ENCODE measurements at places on chromosomes 3 and 15. TPM values are rescaled to one million over a fixed set of nuclear protein-coding genes. Genes with fewer than 3 reads are reported as not detected.

- H3K36me3 ChIP-seq: no peaks in the 10 kb centered on the region
Observed at GRCh38 chr15:57213862-57214261, 162.4 kb upstream of the CGNL1 start.

GRCh38 chr3:168981396-168981795 is 682.1 kb downstream of the MECOM start:
- no peaks in the 10 kb centered on the region for H3K4me1 ChIP-seq
- no peak overlapping the region for H3K27ac ChIP-seq
- H3K36me3 ChIP-seq: no peaks in the 10 kb centered on the region
- DNase-seq: no peak
- H3K27me3 ChIP-seq: no peaks in the 10 kb centered on the region
- H3K4me3 ChIP-seq: no peak overlapping the region

Gene CCNB2
- total RNA-seq: 65.9 TPM

Gene GP5
- 1.9 TPM for total RNA-seq

DNA sequence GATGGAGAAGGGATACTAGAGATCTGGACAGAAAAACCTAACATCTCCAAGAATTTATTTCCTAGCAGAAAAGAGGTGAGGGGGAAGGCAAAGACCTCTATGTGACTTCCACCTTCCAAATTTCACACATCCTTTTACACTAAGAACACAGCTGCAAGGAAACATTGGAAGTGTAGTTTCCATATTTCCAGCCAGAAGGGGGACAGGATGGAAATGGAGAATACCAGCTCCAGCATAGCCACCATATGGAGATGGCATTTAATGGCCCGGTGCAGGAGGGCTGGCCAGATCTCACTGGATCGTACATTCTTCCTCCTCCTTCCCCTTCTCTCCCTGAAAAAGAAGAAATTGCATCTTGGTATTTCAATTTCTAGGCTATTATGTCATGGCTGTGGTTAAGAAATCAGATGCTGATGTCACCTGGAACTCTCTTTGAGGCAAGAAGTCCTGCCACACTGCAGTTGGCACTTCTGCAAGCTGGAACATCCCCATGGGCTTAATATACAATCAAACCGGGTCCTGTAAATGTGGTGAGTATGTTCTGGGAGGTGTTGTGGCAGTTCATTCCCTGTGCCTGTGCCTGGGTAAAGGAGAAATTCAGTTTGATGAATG is 36.9 kb upstream of the TF start:
- no peak overlapping the region for H3K27ac ChIP-seq
- no peak for DNase-seq
- no peaks in the 10 kb centered on the region for H3K36me3 ChIP-seq
- peaks cover 37% of the 10 kb centered on the region for H3K27me3 ChIP-seq
- no peak overlapping the region for H3K4me3 ChIP-seq

DNA sequence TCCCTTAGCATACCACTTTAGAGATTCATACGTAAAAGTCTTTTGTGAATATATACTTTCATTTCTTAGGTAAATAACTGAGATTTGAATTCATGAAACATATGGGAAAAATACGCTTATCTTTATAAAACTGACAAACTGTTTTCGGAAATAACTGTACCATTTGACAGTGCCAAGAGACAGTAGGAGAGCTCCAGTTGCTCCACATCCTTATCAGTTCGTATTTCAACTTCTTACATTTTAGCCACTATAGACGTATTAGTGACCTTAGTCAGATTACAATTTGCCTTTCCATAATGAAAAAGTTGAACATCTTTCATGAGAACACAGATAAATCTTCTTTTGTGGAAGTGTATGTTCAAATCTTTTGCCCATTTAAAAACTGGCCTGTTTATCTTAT is 133.5 kb downstream of the NR2E3 start:
- no peak for DNase-seq
- H3K27me3 ChIP-seq: no peaks in the 10 kb centered on the region
- no peak overlapping the region for H3K27ac ChIP-seq
- no peak overlapping the region for H3K4me3 ChIP-seq
- no peaks in the 10 kb centered on the region for H3K4me1 ChIP-seq

Gene ADAMTSL3
- total RNA-seq: not detected

DNA sequence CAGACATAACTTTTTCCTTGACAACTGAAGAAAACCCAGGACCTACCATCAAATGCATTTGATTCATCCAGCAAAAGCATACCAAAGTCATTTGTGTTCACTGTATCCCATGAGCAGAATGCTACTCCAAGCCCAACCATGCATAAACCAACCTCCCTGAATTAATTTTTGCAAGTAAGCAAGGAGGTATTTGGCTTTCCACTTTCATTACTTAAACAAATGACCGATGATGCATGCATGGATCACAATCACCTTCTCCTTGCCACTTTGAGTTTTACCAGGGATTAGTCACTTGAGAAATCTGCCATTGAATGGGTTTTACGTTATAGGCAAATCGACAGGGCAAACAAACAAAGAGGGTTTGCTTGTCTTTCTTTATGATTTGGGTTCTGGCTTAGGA is 214.8 kb downstream of the FMN1 start:
- no peak overlapping the region for H3K4me3 ChIP-seq
- no peaks in the 10 kb centered on the region for H3K36me3 ChIP-seq
- H3K27me3 ChIP-seq: no peaks in the 10 kb centered on the region
- H3K4me1 ChIP-seq: no peaks in the 10 kb centered on the region
- no peak for DNase-seq

- H3K4me3 ChIP-seq: no peak overlapping the region
- no peak for DNase-seq
- peaks cover 8% of the 10 kb centered on the region for H3K27me3 ChIP-seq
Observed at GRCh38 chr15:101531170-101531569, 41.7 kb upstream of the PCSK6 start.

DNA sequence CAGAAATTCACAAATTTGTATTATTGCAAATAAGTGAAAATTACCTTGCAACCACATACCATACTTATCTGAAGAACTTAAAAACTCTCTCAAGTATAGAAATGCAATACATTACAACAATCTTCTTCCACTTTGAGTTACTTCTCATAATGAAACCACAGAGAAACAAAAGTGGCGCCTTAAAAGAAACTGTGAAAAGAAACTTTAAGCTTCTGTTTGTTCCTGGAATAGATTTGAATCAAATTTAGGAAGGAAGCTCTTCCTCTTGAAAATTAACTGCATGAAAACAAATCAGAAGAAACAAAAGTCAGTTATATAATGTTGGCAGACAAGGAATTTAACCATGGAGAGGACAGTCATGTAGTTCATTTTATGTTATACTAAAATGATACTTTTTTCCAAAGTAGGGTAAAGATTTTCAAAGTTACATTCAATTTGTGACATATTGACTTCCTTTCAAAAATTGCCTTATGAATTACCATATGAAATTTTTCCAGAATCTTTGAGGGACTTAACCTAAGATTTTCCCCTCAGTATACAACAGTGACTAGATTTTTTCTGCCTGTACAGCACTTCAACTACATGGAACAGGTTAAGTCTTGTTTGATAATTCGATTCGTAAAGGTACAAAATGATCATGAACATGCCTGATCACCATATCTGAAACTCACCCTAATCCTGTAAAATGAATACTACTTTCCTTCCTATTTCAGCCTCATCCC is 57.6 kb upstream of the TNFSF10 start:
- no peaks in the 10 kb centered on the region for H3K27me3 ChIP-seq
- H3K36me3 ChIP-seq: peaks cover 14% of the 10 kb centered on the region
- peak overlapping the region; percentile 62 for H3K4me3 ChIP-seq
- H3K27ac ChIP-seq: peak overlapping the region; percentile 75
- H3K4me1 ChIP-seq: peaks cover 93% of the 10 kb centered on the region
